Activated effector memory CD4-positive, alpha-beta T cell treated with anti-CD3 and anti-CD28 coated beads, Interleukin-2, amount 50 U/mL, for 16 hours (primary cell): ENCODE measurements at places on chromosomes 12 and 14.

DNA sequence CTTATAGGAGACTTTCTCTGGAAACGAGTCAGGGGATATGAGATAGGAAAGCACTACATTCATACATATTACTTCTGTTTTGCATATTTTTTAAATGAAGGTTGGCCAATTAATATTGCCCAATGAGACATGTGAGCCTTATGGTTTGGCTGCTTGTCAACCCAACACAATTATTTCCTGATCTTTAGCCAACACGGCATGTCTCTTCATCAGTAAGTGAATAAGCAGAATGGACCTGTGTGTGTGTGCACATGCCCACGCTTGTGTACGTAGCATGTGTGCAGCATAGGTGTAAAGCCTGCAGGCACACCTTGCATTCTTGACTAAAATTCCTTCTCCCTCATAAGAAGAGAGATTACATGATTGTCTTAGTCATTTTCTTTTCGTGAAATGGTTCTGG is 88.3 kb downstream of the STON2 start:
- no peak for DNase-seq

DNA sequence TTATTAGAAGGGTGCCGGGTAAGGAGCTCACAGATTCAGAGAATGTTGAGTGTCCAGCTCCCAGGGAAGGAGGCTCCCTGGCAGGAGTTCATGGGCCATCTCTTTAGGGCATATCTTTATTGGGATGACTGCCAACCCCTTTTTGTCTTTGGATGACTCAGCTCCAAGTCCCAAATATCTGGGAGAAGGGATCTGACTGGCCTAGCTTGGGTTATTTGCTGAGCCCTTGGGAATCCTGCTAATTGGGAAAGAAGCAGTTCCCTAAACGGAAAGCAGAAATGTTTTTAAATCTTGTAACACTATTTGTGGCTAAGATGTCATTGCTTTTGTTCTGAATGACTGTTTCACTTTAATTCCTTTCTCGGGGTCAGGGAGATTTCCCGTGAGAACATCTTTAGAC is 12.6 kb downstream of the DDX55 start:
- DNase-seq = no peak

- no peak for DNase-seq
Measured at GRCh38 chr14:21077672-21078071, 7.6 kb downstream of the ARHGEF40 start.

DNA sequence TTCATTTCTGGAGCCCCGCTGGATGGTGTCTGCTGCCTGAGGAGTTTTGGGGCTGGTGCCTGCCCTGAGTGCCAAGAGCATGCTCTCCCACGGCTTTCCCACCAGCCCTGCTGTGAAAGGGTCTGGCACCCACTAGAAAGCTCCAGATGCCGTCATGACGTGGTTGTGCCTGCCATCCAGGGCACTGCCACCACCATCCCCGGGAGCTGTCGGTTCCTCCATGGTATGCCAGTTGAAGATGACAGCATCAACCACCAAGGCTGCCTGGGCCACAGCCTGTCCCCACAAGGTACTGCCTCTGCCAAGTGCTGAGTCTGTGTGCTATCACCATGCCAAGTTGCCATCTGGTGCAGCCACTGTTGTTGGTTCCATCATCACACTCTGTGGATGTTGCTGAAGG is 85.9 kb downstream of the TTC8 start:
- no peak for DNase-seq

- no peak for DNase-seq
Measured at GRCh38 chr14:54355698-54356097, 41.1 kb upstream of the CDKN3 start.

GRCh38 chr14:91095178-91095577 is 18.7 kb upstream of the DGLUCY start:
- DNase-seq = no peak

DNA sequence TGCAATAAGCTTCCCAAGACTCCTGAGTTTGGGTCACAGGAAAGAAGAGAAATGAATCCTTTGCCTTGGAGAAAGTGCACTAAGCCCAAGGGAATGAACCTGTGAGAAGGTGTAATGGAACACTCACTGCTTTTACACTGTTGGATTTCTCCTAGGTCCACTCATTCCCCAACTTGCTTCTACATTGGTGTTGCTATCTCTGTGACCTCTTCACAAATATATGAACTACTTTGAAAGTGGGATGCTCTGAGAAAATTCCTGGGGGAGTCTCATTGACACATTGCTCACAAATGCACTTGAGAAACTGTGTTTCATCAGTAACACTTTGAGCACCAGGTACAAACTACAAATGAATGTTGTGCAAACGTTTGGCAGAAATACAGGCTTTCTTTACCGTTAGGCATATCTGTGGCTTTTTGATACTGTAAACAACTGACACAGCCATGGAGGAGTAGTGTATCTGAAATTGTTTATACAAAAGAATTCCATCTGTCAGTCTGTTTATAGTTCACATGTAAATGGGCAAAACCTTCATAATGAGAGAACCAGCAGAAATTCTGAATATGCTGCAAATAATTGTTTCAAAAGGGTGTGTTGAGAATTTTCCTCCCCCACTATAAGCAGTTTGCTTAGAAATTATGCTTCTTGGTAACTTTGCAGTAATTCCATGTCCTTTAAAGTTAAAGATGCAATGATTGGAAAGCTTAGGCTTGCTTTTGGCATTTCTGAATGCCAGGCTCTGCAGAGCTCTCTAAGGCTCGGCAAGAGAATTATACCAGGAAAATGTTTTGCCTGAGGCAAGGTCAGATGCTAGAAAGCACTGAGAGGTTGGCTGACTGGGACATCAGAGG is 348.5 kb upstream of the DDHD1 start:
- no peak for DNase-seq

GRCh38 chr12:23662966-23663365 is 286.5 kb downstream of the SOX5 start:
- no peak for DNase-seq

GRCh38 chr12:47561746-47562145 is 144.1 kb downstream of the RPAP3 start:
- no peak for DNase-seq

DNA sequence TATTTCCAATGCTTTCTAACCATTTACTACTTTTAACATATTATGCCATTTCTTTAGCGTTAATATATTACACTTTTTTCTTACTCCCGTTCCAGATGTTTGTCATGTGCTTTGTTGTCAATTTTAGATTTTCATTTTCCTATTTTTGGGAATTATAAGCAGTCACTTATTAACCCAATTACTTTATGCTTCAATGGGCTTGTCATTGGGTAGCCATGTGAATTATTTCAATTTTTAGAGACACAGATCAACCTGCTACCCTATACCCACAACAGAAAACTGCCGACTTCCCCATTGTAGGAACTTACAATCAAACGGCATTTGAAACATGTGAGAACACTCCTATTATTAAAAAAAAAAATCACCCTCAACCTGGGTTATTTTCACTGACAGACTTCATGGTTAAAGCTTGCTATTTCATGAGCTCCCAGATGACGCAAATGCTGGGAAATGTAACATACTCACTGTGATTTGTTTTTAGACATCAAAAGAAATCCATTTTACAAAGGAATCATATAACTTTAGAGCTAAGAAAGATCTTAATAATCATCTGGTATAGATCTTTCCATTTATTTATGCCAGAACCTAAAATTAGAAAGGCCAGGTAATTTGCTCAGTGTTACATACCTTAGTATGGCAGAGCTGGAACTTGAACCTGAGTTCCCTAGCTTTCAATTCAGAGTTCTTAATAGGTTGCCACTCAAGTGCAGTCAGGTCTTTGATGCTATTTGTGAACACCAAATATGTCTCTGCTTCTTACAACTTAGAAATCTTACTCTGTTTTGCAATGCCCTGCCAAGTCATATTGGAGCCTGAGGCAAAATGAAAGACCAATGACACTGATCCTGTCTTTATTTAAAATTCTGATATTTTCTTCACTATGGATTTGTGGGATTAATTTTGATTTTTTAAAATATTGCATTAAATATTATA is 340.4 kb downstream of the RAD51B start:
- DNase-seq = no peak

- DNase-seq = no peak
Measured at GRCh38 chr12:78759367-78759766, 105.2 kb upstream of the SYT1 start.

- DNase-seq = no peak
Measured at GRCh38 chr14:33349871-33350270, 411.2 kb downstream of the NPAS3 start.

DNA sequence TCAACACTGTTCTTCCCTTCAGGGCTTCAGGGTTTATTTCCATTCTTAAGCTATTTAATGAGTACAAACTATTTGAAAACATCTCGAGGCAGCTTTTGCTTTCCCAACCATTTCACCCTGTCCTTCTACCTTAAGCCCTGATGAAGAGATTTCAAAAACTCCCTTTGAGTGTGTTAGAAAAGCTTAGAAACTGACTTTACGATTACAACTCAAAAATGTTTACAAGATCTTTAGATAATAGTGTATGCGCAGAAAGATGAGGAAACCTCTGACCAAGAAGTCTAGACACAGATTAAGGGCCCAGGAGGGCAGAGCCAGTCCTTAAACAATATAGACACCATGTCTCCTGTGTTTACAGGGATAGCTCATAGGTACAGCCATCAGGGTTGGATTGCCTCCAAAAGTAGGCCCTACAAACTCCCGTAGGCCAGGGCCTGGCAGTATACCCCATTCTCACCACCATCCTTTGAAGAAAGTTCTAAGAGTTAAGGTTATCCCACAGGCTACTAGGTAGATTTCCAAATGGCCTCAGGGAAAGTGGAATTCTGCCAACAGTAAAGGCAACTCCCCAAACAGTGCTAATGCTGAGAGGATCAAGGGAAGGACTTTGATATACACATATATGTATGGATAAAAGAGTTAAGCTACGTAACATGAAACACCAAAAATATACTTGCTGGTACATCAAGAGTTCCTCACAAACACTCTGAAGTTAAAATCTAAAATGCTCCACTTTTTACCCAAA is 11.4 kb upstream of the SOS2 start:
- DNase-seq = no peak

- no peak for DNase-seq
Measured at GRCh38 chr12:12542964-12543363, 19.7 kb downstream of the DUSP16 start.

DNA sequence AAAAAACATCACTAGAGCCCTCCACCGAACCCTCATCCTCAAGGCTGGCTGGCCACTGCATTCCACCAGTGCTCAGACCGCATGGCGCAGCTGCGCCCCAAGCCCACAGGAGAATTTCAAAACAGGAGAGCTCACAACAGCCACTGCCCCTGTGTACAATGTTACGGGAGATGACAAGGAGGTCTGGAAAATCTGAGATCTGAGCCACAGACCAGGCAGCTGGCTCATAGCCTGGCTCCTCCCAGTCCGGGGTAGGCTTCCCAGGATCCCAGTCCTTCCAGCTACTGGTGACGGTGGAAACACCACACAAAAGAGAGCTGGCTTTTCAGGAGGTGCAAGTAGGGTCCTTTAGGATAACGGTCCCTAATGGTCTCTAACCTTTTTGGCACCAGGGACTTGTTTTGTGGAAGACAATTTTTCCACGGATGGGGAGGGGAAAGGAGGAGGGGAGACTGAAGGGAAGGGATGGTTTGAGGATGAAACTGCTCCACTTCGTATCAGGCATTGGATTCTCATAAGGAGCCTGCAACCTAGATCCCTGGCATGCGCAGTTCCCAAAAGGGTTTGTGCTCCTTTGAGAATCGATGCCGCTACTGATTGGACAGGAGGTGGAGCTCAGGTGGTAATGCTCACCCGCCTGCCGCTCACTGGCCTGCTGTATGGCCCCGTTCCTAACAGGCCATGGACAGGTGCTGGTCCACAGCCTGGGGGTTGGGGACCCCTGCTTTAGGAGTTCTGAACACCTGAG is 23.0 kb upstream of the NRDE2 start:
- no peak for DNase-seq

GRCh38 chr14:85911044-85911443 is 381.1 kb downstream of the FLRT2 start:
- DNase-seq = no peak

DNA sequence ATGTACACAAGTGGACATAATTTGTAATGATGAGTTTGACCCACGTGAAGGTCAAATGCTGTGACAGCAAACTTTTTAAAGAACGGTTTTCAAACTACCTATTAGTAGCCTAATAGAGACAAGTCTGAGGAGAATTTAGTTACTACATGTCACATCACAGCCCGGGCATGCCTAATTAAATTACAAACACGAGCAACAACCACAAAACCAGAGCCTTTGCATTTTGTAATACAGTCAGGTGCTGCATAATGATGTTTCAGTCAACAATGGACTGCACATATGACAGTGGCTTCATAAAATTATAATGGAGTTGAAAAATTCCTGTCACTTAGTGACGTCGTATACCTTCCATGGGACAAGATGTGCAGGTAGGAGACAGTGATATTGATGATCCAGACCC is 274.5 kb downstream of the DACT1 start:
- DNase-seq = no peak

- DNase-seq = no peak
Measured at GRCh38 chr14:21467616-21468015, 9.1 kb downstream of the RAB2B start.

DNA sequence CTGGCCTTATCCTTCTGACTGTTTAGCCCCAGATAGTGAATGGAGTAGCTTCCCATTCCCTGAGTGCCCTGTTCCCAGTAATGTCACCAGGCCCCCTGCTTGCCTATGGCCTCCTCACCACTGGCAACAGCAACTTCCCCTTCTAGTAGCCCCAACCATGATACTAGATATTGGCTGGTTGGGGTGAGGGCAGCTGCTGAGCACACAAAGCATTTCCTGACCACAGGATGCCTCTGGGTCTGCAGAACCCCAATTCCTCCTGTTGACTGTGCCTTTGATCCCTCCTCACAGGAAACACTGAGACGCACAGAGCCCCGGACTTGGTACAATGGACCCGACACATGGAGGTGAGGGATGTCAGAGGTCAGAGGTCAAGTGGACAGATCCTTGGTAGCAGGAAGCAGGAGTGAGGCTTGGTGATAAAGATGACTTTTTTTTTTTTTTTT is 597 bp downstream of the SOAT2 start:
- DNase-seq = no peak

DNA sequence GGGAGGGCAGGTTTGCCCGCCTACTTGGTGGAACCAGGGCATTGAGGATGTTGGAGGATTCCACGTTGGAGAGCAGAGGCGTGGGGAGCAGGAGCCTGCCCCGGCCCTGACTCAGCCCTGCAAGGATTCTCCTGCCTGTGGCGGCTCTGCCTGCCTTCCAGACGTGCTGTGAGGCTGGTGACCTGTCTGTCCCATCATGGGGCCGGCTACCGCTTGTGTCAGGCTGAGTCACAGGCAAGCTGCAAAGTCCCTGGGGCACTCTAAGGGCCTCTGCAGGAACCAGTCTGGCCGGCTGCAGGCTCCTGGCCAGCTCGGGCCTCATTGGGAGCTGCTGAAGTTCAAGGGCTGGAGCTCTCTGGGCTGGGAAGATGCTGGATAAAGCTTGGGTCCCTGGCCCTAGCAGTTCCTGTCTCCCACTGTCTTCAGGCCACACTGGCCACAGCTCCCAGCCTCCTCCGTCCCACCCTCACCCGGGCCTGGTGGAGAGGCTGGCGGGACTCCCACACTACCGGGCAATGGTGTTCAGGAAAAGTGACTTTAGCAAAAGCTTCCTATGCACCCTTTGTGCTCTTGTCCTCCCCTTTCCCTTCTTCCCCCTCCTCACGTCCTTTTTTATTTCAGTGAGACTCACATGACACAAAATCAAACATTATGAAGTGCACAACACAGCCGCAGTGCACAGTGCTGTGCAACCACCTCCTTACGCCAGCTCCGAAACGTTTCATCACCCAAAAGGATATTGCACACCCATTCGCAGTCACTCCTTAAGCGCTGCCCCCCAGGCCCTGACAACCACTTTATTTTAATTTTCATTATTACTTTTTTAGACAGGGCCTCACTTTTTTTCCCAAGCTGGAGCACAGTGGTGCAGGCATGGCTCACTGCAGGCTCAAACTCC is 22.0 kb upstream of the ULK1 start:
- no peak for DNase-seq

- no peak for DNase-seq
Measured at GRCh38 chr12:116171549-116171948, 105.9 kb downstream of the MED13L start.
